Activated naive CD4-positive, alpha-beta T cell treated with anti-CD3 and anti-CD28 coated beads, Interleukin-2, amount 10 ng/mL, durations not matched to agents 5 hours and 36 hours (primary cell): ENCODE measurements at places on chromosomes 6 and 20. TPM values are rescaled to one million over a fixed set of nuclear protein-coding genes. Genes with fewer than 3 reads are reported as not detected.

Gene APOBEC2
- not detected for total RNA-seq

Gene PSORS1C2
- total RNA-seq: not detected

Gene IRF4
- 279 TPM for total RNA-seq

Gene ADAT2
- total RNA-seq: 29.5 TPM

Gene OTOR
- not detected for total RNA-seq

Gene SAMD3
- 62.3 TPM for total RNA-seq

Gene CDH26
- 0.58 TPM for total RNA-seq

Gene SLCO4A1
- total RNA-seq: 58.0 TPM

Gene JPH2
- total RNA-seq: not detected

Gene BRD2
- 275 TPM for total RNA-seq

Gene CTCFL
- not detected for total RNA-seq

Gene ADGRF5
- total RNA-seq: not detected

Gene LGSN
- total RNA-seq: not detected

Gene ZC2HC1B
- not detected for total RNA-seq

Gene MYMX
- total RNA-seq: not detected

Gene LY6G6C
- not detected for total RNA-seq

Gene GPX5
- not detected for total RNA-seq

Gene GTSF1L
- total RNA-seq: not detected

Gene PGC
- total RNA-seq: not detected

Gene C6orf163
- total RNA-seq: 1.6 TPM

Gene BTNL2
- not detected for total RNA-seq

Gene RAMACL
- 0.20 TPM for total RNA-seq

Gene WFDC2
- not detected for total RNA-seq

Gene ALDH5A1
- total RNA-seq: 4.5 TPM

Gene GABRR1
- total RNA-seq: not detected

Gene SSTR4
- total RNA-seq: not detected

Gene SYNDIG1
- total RNA-seq: not detected

Gene C6orf15
- total RNA-seq: not detected

Gene ZNF391
- 2.2 TPM for total RNA-seq

Gene BMP2
- total RNA-seq: not detected

Gene RIMS4
- total RNA-seq: not detected

Gene SLC17A2
- not detected for total RNA-seq

Gene FILIP1
- not detected for total RNA-seq

Gene ADGRB3
- not detected for total RNA-seq

Gene PTGIS
- total RNA-seq: 0.60 TPM

Gene FAM209B
- total RNA-seq: 1.1 TPM
